ENCODE measurements at places on chromosomes 16 and 17.
A peak's percentile ranks its signal among the peaks of the same experiment; 100 is the strongest.

- DNase-seq, result no peak
Measured at GRCh38 chr17:80397686-80398085, 17.3 kb upstream of the ENDOV start.

DNA sequence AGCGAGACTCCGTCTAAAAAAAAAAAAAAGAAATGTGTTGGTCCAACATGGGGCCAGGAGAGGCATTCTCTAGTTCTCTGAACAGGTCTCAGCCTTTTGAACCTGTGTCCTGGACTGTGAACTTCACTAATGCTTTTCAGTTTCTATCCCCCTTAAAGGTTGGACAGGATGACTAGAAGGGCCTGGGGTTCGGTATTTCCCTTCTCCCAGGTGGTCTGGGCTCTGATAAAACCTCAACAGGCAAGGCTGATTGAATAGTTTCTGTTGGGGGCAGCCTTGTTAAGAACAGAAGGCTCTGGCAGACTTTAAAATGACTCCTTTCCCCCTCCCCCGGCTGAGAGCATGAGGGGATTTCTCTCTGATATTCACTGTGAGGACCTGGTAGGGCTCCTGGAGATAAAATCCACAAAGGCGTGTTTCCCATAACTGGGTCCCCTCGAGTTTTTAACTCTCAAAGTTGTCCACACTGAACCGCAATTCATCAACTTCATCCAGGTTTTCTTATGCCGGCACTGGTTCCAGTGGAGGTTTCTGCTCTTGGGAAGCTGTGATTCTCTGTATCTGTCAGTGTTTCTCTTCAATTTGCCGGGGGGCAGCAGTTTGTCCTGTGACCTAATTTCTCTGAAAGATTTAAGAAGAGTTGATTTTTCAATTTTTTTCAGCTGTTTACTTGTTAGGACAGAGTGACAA, 91.3 kb downstream of the METRNL start:
- DNase-seq, result no peak

DNA sequence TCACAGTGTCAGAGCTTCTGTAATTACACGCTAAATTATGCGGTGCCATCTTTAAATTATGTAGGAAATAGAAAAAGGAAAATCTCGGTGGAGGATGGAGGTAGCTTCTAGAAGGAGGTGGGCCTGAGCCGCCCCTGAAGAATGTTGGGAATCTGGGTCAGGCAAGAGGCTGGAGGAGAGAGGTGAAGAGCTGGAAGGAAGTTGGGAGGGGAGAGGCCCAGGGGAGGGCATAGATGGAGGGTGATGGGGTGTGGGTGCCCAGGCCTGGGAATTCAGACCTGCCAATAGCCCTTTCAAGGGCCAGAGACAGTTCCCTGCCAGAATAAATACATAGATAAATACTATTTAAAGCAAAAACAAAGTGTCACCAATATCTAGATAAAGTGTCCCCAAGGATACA, 415.0 kb upstream of the HSBP1 start:
- no peak for DNase-seq

- DNase-seq, result no peak
Measured at GRCh38 chr16:52095471-52095870, 451.5 kb downstream of the TOX3 start.

DNA sequence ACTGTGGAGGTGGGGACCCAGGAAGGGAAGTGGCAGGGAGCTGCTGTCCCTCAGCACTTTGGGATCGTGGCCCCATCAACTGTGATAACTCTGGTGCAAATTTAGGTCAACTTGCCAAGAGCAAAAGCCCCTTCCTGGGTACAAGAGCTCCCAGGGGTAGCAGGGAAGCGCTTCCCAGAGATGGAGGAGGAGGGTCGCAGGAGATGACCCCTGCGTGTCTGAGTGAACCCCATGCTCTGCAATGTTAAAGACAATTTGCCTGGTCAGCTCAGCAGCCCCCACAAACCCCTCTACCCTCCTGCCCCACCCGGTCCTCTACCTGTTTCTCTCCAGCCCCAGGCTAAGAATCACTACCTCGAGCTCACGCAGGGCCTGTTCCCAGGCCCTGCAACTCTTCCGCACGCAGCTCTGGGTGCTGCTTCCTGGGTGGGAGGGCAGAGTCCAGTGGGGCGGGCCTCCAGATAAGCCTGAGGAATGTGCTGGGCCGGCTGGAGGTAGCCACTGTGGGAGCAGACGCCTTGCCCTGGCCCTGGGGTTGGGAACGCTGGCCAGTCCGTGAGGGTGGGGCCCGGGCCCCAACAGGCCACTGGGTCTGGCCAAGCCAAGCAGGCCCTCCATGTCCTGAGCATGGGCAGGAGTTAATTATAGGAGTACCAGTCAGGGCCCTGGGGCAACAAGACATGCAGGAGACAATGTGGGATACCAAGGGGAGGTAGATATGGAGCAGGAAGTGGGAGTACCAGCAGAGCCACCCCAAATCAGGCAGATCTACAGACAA, 6.1 kb downstream of the DOK4 start:
- no peak for DNase-seq

GRCh38 chr16:89167425-89167941, 4.1 kb upstream of the CDH15 start:
- DNase-seq, result peak; percentile 70

GRCh38 chr17:76532072-76532651, 5.3 kb downstream of the CYGB start:
- DNase-seq, result no peak

DNA sequence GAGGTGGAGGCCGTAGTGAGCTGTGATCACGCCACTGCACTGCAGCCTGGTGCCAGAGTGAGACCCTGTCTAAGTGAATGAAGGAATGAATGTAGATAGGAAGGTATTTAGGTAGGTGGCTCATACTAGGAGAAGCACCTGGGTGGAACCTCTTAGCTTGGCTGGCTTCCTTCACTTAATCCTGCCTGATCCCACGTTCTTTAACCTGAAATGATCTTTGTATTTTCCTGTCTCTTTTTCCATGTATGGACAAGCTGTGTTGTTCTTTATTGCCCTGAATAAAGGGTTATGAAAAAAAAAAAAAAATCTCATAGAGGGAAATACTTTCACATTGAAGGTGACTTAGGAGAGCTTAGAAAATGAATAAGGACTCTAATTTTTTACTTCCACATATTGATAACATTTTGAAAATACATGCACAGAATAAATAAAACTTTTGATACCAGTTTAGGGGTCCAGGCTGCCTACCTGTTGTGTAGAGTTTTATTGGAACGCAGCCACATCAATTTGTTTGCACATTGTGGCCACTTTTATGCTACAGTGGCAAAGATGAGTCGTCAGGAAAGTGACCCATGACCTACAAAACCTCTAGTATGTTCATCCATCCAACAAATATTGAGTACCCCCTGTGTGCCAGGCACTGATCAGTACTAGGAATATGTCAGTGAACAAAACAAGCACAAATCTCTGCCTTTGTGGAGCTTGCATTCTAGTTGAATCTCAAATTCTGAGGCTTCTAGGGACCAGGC, 44.6 kb downstream of the VPS35L start:
- no peak for DNase-seq

- DNase-seq, result no peak
Measured at GRCh38 chr17:61482467-61482866, 30.2 kb downstream of the TBX4 start.

GRCh38 chr16:47980212-47980611, 175.6 kb downstream of the ABCC12 start:
- DNase-seq, result no peak

GRCh38 chr17:76408037-76408849, 23.8 kb downstream of the SPHK1 start:
- peak; percentile 39 for DNase-seq

DNA sequence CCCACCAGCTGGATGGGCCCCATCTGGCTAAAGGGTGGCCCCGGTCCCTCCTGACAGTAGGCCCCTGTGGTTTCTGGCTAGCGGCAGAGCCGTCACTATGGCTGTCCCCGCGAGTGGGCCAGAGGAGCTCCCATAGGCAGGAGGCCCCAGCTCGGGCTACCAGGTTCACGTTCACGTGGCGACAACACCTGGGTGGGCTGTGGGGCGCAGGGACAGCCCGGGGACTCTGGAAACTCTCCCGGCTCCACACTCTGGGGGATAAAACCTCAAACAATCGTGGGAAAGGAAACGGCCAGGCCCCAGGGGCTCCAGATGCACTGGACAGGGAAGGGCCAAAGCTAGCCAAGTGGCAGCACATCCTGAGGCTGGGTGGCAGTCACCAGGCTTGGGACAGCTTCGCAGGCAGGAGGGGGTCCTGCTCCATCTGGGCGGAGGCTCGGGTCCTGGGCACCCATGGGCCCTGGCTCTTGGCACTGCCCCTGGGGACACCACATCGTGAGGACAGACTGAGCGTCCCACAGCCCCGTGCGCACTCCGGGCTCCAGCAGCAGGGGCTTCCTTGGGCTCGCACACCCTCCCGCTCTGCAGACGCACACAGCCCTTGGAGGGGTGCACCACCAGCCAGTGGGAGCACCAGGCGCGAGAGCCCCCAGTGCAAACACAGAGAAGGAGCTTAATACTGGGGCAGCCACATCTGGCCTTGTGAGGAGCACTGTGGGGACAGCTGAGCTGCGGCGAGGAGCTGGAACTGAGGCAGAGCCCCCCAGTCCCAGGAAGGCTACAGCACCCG, 4.4 kb downstream of the RNF166 start:
- DNase-seq, result no peak

GRCh38 chr17:57697891-57698711, 47.0 kb downstream of the CCDC182 start:
- no peak for DNase-seq

DNA sequence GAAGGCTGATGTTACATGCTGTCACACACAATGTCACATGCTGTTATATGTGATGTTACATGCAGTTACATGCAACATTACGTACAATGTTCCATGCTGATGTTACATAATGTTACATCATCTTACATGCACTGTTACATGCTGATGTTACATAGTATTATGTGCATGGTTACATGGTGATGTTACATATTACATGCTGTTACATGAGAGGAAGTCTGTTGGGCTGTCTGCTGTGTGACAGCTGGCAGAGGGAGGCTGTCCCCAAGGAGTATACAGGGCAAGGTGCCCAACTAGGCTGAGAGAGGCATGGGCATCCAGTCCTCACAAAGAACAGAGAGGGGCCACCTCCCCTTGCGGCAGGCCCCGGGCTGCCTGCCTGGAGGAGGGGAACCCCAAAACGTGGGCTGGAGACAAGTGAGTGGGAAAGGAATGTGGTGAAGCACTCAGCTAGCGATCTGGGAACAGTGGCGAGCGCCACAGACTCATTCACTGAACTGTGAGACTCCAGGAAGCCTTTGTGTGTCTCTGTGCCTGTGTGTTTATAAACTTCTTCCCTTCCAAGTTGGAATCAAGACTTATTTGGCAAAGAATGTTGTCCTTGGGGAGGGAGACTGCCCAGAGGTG, 30.6 kb downstream of the TMEM92 start:
- no peak for DNase-seq

DNA sequence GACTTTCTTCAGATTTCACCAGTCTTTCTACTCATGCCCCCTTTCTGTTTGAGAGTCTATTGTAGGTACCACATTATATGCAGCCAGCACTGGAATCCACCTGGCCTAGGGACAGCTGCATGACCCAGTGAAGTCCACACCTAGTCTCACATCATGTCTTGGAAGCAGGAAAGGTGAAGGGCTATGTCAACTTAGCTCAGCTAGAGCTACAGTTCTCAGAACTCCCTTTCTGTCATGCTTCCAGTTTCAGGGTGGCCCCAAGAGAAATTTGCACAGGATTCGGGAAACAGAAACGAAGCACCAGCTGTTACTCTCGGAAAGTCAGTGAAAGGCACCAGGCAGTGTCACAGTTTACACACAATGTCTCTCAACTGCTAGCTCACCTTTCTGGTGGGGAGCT, 51.6 kb upstream of the NLRP1 start:
- DNase-seq, result no peak

GRCh38 chr17:77462090-77462489, 321.3 kb downstream of the SEC14L1 start:
- DNase-seq, result no peak

DNA sequence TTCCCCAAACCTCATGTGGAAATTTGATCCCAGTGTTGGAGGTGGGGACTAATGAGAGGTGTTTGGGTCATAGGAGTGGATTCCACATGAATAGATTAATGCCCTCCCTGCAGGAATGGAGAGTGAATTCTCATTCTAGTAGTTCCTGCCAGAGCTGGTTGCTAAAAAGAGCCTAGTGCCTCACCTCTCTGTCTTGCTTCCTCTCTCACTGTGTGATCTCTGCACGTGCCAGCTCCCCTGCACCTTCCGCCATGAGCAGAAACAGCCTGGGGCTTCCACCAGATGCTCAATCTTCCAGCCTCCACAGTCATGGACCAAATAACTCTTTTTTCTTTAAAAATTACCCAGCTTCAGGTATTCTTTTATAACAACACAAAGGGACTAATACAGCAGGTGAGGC, 72.9 kb upstream of the CLEC3A start:
- DNase-seq, result no peak

DNA sequence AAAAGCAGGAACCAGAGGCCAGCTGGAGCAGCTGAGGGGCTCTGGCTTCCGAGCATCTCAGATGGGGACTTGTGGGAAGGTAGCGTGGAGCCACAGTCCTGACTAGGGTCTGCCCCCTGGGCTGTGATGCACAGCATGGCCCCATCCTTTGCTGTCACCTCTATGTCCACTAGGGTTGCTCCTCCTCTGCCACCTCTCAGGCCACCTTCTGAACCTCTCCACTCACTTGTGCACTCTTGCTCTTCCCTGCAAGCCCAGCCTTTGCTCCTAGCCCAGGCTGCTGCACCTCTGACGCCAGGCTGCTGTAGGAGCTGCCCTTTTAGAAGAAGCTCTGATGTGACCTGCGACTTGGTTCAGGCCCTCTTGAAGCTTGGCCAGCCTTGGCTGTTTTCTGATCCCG, 24.3 kb upstream of the SMPD3 start:
- DNase-seq, result no peak

DNA sequence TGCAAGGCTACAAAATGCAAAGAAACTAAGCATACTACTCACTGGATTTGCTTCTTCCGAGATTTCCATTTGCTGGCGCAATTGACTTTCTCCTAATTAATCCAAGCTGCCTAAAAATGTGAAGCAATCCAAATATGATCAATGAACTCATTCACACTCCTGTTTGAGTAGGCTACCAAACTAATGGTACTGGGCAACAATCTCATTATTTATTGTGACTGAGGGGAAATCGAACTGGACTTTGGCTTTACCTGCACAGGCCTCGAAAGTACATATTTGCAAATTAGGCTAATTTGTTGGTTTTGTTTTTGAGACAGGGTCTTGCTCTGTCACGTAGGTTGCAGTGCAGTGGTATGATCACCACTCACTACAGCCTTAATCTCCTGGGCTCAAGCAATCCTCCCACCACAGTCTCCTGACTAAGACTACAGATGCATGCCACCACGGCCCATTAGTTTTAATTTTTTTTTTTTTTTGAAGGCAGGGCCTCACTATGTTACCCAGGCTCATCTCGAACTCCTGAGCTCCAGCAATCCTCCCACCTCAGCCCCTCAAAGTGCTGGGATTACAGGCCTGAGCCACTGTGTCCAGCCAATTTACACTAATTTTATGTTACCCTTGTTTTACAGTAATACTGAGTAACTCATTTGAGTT, 2.6 kb downstream of the ERI2 start:
- no peak for DNase-seq

- DNase-seq, result no peak
Measured at GRCh38 chr17:38879878-38880665, 10.2 kb downstream of the LASP1 start.

- no peak for DNase-seq
Measured at GRCh38 chr17:48240122-48240521, 132.6 kb downstream of the SNX11 start.

GRCh38 chr17:76481071-76481655, 13.8 kb downstream of the AANAT start:
- DNase-seq, result no peak
